Hypothalamus (tissue), 51 donors: ENCODE measurements at places on chromosomes 11 and 22.

- DNase-seq: no peak
Measured at GRCh38 chr22:42932857-42933484, 75.9 kb upstream of the ARFGAP3 start.

DNA sequence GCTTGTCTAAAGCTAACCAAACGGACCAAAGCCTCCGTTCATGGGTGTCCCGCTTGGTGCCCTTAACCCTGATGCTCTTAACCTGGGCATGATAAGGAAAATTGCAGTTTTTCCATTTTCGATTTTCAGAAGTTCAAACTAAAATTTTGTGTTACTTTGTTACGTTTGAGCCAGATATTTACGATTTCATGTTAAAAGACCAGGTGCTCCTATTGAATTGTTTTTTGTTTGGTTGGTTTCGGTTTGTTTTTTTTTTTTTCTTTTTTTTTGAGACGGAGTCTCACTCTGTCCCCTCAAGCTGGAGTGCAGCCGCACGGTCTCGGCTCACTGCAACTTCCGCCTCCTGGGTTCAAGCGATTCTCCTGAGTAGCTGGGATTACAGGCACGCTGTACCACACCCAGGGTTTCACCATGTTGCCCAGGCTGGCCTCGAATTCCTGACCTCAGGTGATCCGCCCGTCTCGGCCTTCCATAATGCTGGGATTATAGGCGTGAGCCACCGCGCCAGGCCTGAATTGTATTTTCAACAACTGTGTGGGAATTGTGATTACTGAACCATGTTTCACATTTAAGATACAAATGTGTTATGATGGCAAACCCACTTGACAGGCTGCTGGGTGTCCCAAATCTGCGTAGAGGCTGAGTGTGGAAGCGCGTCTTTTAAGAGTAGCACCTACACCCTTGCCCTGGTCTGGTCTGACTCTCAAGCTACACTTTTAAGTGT lies 864 bp upstream of the USP28 start:
- no peak for DNase-seq

- DNase-seq: no peak
Measured at GRCh38 chr11:108025387-108026080, 16.8 kb downstream of the CUL5 start.

- no peak for DNase-seq
Measured at GRCh38 chr11:42768576-42768975, 543.2 kb upstream of the API5 start.

- DNase-seq: no peak
Measured at GRCh38 chr11:122186439-122187080, 70.5 kb upstream of the BLID start.

- DNase-seq: no peak
Measured at GRCh38 chr11:56509439-56509838, 18.3 kb upstream of the OR5M8 start.

- DNase-seq: no peak
Measured at GRCh38 chr11:95108671-95109551, 19.3 kb downstream of the ENDOD1 start.

GRCh38 chr11:82978422-82979099 lies 77.0 kb downstream of the DDIAS start:
- DNase-seq: no peak

DNA sequence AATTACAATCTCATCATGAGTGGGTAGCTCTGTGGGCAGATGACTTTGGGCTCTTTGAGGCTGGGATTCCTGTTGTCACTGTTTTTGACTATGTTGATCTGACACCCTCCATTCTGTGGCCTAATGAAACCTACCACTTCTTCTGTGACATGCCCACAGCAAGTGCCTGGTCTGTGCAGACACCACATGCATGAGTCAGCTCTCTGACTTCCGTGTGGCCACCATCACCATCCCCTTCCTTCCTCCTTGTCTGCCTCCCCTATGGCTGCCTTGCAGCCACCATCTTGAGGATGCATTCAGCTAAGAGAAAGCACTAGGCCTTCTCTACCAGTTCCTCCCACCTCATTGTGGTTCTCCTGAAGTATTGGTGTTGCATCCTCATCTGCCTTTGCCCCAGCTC lies 15.3 kb upstream of the OR10V1 start:
- DNase-seq: no peak

DNA sequence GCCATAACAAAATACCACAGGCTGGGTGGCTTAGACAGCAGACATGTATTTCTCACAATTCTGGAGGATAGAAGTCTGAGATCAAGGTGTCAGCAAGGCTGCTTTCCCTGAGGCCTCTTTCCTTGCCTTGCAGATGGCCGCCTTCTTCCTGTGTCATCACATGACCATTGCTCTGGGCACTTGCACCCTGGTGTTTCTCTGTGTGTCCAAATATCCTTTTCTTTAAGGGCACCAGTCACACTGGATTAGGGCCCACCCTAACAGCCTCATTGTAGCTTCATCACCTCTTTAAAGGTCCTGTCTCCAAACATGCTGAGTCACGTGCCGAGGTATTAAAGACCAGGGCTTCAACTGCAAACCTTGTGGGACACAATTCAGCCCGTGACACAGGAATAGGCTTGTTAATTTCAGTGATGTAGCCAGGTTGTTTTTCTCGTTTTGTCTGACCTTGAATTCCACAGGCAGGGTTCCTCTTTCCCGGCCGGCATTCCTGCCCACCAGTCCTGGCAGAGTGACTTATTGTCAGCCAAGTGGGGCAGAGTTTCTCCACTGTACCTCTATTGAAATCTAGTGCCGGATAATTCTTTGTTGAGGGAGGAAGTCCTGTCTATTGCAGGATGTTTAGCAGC lies 100.1 kb downstream of the KCNQ1OT1 start:
- DNase-seq: no peak

DNA sequence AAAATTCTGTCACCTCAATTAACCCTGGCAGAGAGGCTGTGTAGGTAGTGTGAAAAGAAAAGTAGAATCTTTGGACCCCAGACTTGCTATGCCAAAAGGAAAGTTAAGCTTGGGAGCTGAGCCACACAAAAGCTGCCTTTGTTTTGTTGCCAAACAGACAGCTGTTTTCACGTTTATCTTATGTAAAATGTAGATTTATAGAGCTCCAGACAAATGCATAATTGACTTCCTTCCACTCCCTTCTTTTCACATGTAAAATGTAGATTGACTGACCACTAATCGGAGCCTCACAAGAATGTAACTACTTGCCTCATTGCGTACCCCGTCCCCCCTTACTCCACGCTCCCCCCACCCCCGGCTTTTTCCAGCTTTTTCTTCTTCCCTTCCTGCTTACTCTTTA lies 2302.2 kb upstream of the RAG2 start:
- no peak for DNase-seq

- DNase-seq: no peak
Measured at GRCh38 chr11:58573451-58574104, 2.1 kb downstream of the LPXN start.

- DNase-seq: no peak
Measured at GRCh38 chr22:33299245-33299956, 241.2 kb upstream of the SYN3 start.

GRCh38 chr22:44348971-44349560 lies 36.3 kb upstream of the SHISAL1 start:
- no peak for DNase-seq

GRCh38 chr11:115334932-115335788 lies 169.1 kb downstream of the CADM1 start:
- DNase-seq: no peak

DNA sequence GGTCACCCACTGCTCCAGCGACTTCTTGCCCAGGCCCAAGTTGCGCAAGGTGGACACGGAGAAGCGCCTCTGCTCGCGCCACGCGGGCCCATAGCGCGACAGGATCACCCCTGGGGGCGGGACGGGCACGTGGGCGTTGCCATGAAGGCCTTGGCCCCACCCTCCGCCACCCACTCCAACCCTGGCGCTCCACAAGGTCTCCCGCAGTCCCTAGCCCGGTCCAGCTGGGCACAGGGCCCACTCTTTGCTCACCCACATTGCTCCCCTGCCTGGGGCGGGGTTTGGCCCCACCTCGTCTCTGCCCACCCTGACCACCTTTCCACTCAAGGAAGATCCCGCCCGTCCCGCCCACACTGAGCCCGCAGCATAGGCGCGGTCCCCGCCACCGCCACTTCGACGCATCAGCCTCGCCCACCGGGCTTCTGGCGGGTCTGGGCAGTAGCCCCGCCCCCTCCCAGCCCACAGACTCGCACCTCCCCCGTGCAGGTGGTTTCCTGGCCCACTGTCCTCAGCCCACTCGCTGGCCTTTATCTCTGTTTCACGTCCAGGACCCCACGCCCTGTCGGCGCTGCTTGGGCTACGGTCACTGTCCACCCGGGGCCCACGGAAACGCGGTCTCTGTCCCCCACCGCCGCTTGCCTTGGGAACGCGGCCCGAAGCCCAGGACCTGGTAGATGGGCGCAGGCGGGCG lies 12.3 kb upstream of the CYP2D6 start:
- DNase-seq: no peak

- no peak for DNase-seq
Measured at GRCh38 chr11:112963368-112963955, 2.2 kb downstream of the NCAM1 start.

DNA sequence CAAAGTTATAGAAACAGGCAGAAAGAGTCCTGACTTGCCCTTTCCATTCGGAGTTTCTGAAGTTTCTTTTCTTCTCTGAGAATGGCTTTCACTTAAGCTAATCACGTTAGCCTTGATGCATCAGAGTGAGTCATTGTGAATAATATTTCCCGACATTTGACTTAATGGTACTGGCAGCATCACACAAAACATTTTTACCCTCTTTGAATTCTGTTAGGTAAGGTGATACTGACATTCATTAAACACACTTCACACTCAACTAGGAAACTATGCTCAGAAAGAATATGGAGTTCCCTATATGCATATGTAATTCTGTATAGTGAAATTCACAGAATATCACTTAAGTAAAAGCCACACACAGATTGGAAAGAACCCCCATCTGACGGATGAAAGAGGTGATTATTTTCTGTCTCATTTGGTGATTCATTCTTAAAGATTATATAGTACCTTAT lies 120.8 kb upstream of the ARHGAP20 start:
- no peak for DNase-seq

DNA sequence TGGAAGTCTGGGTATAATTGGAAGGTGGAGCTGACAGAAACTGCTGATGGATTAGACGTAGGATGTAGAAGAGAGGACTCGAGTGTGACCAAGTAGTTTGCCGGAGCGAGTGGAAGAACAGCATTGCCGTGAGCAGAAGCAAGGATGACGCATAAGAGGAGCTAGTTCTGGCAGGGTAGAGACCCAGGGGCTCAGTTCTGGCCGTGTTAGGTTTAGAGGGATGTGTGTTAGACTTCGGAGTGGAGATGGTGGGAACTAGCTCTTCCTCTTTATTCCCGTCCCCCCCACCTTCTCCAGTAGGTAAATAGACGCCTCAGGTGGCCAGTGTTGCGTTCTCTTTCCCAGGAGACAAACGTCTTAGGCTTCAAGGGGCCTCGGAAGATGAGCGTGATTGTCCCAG lies 19.1 kb downstream of the TUB start:
- no peak for DNase-seq

- DNase-seq: no peak
Measured at GRCh38 chr11:127943763-127944162, 643.6 kb downstream of the ETS1 start.

- no peak for DNase-seq
Measured at GRCh38 chr11:1733716-1734640, 16.4 kb downstream of the IFITM10 start.

GRCh38 chr11:113494021-113494420 lies 18.8 kb upstream of the DRD2 start:
- DNase-seq: no peak

GRCh38 chr11:133078012-133078411 lies 454.3 kb downstream of the OPCML start:
- no peak for DNase-seq

DNA sequence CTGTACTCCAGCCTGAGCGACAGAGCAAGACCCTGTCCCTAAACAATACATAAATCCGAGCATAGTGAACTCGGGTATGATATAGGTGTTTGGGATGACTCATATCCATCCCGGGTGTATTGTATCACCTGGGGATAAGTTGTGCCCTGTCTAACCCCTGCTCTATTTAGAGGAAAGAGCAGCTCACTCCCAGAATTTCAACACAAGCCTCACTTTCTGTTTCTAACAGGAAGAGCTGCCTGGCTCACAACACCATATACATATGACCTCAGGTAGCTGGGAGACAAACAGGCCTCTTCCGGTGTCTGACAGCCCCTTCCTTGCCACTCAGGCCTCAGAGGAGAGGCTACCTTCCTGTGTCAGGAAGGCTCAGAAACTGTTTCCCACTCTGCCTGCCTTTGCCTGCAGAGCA lies 9.9 kb upstream of the MICALL1 start:
- DNase-seq: no peak

GRCh38 chr22:32917577-32918354 lies 116.3 kb downstream of the TIMP3 start:
- no peak for DNase-seq

- DNase-seq: no peak
Measured at GRCh38 chr11:67588136-67588503, 4.5 kb downstream of the GSTP1 start.

DNA sequence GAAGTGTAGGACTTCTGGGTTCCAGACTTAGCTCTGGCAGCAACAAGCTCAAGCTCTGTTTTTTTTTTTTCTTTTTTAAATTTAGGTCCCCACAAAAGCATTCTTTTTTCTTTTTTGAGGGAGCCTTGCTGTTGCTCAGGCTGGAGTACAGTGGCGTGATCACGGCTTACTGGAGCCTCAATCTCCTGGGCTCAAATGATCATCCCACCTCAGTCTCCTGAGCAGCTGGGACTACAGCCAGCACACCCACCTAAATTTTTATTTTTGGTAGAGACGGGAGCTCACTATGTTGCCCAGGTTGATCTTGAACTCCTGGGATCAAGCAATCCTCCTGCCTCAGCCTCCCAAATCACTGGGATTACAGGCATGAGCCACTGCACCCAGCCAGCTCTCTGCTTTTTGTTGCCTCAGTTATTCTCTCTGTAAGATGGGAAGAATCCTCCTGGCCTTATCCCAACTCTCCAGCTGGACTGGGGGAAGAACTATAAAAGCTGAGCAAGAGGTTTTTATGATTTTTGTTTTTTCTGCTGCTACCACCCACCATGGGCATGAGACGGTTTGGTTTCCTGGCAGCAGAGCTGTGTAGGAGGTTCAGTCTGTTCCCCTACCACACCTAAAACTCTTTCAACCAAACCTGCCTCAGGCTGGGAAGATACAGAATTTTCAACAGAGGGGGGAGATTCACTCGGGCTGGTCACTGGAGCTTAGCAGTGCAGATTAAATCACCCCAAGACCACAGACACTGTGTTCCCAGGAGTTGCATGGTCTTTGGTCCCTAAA lies 11.6 kb upstream of the MTFP1 start:
- DNase-seq: no peak

DNA sequence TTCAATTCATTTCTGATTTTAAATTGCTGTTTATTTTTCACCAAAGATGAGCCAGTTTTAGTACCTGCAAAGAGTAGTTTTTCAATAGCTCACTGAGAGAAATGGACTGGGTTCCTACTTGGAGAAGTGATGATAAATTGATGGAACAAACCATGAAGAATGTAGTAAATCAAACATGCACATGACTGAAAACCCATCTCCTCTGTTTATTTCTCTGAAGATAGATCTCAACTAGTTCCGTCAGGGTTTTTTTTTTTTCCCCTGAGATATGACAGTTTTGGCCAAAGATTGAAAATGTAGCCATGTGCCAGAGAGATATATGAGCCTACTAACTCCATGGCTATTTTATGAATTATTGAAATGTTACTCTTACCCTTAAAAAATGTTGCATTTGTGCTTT lies 239.6 kb downstream of the DDX10 start:
- DNase-seq: no peak
